GM13977 (cell line): ENCODE measurements at places on chromosomes 2 and 18.

DNA sequence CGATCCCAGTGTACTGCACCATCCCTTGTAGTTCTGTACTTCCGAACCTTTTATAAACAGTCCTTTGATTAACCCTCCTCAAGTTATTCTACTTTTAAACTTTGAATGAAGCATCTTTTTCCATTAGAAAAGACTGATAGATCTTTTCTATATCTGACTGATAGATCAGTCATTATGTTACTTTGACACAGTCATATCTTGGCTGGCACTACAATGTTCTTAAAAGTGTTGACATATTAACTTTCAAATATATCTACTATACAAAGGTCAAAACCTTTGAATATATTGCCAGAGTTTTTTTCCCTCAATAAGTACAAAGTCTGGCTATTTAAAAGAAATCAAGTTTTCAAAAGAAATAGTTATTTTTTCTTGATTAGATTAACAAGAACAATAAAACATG lies 35.4 kb upstream of the NABP1 start:
- DNase-seq: no peak

DNA sequence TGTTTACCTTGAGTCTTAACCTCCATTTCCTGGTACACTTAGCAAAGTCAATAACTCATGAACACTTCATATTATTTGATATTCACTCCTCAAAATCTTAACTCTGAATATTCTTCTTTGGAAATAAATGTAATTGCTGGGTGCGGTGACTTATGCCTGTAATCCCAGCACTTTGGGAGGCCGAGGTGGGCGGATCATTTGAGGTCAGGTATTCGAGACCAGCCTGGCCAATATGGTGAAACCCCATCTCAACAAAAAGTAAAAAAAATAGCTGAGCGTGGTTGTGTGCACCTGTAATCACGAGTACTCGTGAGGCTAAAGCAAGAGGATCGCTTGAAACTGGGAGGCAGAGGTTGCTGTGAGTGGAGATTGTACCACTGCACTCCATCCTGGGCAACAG lies 201.3 kb upstream of the DSEL start:
- DNase-seq: no peak

GRCh38 chr2:132703396-132703795 lies 33.4 kb upstream of the LYPD1 start:
- no peak for DNase-seq

- no peak for DNase-seq
Measured at GRCh38 chr2:178828486-178828881, 21.3 kb upstream of the TTN start.

- no peak for DNase-seq
Measured at GRCh38 chr2:39499336-39499735, 62.3 kb upstream of the MAP4K3 start.

GRCh38 chr2:22885245-22885644 lies 499.7 kb upstream of the KLHL29 start:
- DNase-seq: no peak

GRCh38 chr2:11030909-11031308 lies 119.2 kb downstream of the KCNF1 start:
- no peak for DNase-seq

DNA sequence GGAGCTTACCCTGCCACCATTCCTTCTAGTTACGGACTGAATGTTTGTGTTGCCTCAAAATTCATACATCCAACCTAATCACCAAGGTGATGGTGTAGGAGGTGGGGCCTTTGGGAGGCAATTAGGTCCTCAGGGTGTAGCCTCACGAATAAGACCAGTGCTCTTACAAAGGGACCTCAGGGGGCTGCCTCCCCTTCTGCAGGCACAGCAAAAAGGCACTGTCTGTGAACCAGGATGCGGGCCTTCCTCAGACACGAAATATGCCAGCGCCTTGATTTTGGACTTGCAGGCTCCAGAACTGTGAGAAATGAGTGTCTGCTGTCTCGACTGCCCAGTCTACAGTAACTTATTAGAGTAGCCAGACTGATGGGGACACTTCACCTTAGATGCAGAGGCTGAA lies 150.4 kb upstream of the HDAC4 start:
- DNase-seq: no peak

- DNase-seq: no peak
Measured at GRCh38 chr2:170878066-170878465, 51.0 kb upstream of the GORASP2 start.

DNA sequence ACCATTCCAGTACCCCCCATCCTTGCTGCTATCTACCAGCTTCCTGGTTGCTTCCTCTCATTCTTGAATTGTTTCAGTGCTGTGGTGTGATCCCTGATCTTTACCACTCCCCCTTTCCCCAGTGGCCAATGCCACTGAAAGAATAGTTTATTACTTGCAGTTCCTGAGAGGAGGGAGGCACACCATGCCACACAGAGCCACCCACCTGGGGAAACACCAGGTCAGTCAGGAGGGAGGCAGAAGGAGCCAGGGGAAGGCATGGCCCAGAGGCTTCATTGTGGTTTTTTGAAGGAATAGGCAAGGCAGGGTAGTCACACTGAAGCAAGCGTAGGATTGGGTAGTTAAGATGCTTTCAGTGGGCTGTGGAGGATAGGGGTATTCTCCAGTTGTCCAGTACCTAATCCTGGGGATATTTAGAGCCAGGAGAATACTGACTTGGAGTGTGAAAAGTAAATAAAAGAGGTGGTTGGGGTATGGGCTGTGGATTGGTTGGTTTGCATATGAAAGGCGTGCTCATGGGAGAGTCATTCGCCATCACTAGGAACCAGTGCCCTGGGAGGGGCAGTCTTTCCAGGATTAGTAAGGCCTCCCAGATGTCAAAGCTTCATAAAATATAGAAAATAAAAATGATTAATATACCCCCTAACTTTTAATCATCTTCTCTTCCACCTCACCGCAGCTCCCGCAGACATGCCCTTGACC lies 6.7 kb upstream of the TMEM177 start:
- DNase-seq: no peak

- peak; percentile 38 for DNase-seq
Measured at GRCh38 chr2:131588152-131588873, 60.6 kb downstream of the CCDC74A start.

- DNase-seq: peak; percentile 45
Measured at GRCh38 chr2:210503001-210503623, 26.6 kb upstream of the LANCL1 start.

DNA sequence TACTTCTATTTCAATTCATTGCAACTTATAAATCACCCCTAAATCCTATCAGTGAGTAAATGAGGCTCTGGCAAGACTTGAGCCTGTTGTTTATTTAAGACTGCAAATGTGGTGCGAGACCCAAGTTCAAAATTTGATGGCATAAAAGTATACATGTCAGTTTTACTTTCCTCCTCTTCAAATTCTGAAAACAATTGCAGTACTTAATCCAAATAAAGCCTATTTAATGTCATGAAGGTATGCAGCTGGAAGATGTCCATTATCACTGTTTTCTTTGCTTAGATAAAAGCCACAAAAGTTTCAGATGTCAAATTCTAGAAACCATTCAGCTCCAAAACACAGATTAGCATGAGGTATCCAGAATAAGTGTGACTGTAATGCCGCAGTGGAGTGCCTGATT lies 3.3 kb downstream of the APCDD1 start:
- DNase-seq: no peak

GRCh38 chr18:74493689-74494088 lies 2.5 kb upstream of the CNDP2 start:
- DNase-seq: peak; percentile 58

DNA sequence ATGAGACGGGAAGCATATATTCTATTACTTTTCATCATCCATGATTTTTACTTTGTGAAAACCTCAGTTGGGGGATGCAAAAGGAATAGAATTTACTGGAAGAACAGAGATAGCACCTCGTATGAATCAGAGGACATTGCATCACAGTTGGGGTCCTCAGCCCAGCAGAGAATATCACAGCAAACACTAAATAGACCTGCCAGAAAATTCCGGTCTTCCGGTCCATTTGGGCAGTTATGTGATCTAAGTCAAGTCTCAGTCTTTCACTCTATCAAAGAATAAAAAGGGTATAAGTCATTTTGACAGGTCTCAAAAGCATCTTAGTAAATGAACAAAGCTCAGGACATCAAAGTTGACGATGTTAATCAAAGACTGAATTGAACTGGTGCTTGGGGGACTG lies 1100.6 kb downstream of the DPP10 start:
- no peak for DNase-seq

DNA sequence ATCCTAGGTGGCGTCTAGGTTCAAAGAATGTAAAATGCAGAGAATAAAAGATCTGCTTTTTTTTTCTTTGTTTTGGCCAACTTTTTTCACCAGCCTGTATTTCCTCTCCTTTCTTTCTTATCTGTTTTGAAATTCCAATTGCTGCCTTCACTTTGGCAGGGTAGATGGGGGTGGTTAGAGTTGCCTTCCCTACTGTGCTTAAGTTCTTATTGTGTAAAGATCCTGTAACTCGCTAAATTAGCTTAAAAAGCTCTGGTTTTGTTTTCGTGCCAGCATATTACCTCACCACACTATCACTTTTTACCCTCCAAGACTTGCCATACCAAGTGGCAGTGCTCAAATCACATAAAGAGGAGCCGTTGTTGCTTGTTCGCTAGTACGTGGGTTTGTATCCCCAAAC lies 921.7 kb downstream of the DPP10 start:
- no peak for DNase-seq

GRCh38 chr2:148939271-148939670 lies 64.2 kb downstream of the KIF5C start:
- no peak for DNase-seq

- DNase-seq: no peak
Measured at GRCh38 chr18:53458268-53458667, 766.2 kb downstream of the MBD2 start.

DNA sequence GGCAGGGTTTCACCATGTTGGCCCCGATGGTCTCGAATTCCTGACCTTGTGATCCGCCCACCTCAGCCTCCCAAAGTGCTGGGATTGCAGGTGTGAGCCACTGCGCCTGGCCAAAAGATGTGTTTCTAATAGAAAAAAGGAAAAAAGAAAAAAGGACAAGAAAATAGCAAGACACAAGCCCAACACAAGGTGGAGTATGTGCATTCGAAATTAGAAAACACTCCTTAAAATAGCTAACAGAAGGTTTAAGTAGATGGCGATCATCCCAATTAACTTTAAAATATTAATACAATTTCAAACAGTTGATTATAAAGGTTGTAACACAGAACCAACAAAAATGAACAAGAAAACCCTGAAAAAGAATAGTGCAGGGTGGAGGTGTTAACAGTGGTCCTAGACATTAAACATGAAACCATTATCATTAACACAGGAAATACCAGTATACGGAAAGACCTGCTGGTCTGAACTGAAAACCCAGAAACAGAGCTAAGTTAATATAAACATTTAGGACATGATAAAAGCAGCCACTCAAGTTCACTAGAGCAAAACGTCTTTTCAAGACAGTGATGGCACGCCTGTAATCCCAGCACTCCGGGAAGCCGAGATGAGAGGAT lies 57.9 kb downstream of the HDLBP start:
- no peak for DNase-seq

GRCh38 chr2:190202604-190203003 lies 117.0 kb downstream of the HIBCH start:
- no peak for DNase-seq

- peak; percentile 30 for DNase-seq
Measured at GRCh38 chr18:55489034-55489986, 98.7 kb downstream of the TCF4 start.
